Activated naive CD8-positive, alpha-beta T cell treated with anti-CD3 and anti-CD28 coated beads, Interleukin-2, amount 50 U/mL, for 24 hours (primary cell): ENCODE measurements at places on chromosomes 3 and 15.

- DNase-seq: no peak
Measured at GRCh38 chr3:111963424-111963823, 15.4 kb upstream of the ABHD10 start.

DNA sequence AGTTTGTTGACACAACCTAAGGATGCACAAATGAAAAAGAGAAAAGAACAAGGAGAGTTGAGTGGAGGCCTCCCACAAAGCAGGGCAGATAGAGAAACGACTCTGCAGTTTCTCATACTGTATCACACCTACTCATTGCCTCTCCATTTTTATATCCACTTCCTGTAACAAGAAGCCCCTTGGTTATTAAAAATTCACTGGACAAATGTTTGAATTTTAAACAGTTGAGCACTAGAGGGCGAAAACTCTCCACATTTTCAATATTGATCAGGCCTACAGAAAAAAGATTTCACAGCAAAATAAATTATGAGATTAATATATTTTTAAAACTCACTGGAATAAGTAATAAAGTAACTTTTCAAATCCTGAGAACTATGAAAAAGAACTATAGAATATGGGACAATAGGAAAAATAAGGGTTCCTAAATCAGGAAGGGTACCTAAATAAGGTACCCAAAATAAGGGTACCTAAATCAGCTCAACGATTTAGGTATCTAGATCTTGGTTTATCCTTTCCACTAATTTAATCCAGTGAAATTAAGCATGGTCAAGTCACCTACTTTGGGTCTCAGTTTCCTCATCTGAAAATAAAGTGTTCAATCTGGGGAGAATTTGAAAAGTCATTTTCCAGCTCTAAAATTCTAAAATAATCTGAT lies 47.0 kb upstream of the PPIB start:
- DNase-seq: no peak

DNA sequence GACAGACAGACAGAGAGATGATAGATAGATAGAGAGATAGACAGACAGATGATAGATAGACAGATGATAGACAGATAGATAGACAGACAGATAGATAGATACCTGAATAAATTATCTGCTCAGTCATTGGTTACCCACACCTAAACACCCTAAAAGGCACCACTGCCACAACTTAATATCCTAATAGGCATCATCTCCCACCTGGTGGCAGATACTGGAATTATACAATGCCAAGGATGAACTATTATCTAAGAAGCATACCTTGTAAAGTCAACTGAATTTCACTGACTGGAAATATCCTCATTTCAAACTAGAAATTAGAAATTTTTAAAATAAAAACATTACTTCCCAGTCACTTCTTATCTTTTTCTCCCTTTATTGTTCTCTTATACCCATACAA lies 19.4 kb upstream of the ATP8B4 start:
- no peak for DNase-seq

DNA sequence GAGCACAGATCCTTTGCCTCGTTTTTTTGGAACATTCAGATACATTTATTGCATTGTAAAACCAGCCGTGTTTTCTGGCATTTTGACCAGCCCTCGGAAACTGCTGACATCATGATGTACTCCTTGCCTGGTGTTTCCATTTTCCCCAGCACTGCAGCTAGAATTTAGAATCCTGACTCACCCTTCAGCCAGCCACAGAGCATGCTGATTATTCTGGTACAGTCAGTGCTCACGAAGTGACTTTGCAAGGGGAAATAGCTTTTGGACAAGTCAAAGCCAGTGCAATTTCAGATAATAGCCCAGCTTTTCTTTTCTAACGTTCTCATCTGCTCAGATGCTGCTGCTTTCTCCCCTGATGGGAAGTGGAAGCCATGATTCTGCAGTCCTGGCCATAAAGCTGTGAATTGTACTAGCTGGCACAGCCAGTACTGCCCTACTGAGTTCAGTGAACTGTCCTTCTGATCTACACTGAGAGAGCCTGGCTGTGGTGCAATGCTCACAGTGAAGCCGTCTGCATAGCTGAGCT lies 12.1 kb upstream of the CNBP start:
- no peak for DNase-seq

GRCh38 chr15:78938658-78939488 lies 6.0 kb downstream of the CTSH start:
- no peak for DNase-seq

DNA sequence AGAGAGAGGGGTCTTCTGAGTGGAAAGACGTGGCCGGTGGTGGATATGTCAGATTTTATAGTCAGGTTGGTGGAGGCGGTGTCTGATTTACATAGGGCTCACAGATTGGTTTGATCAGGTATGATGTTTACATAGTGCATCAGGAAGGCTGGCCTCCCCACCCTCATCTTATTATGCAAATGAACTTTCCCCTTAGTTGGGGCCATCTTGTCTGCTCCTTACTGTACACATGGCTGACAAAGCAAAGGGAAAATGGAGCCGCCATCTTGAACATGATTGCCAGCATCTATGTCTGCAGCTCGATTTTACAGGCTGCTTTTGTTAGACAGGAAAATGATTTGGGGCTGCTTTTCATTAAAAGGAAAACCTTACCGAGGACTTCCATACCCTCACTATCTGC lies 19.9 kb downstream of the SQOR start:
- DNase-seq: no peak
